ENCODE measurements at places on chromosomes 1 and 21.

GRCh38 chr1:51924455-51924854 is 45.9 kb upstream of the NRDC start:
- DNase-seq: no peak

GRCh38 chr1:171841931-171842761 is 848 bp downstream of the DNM3 start:
- no peak for DNase-seq

DNA sequence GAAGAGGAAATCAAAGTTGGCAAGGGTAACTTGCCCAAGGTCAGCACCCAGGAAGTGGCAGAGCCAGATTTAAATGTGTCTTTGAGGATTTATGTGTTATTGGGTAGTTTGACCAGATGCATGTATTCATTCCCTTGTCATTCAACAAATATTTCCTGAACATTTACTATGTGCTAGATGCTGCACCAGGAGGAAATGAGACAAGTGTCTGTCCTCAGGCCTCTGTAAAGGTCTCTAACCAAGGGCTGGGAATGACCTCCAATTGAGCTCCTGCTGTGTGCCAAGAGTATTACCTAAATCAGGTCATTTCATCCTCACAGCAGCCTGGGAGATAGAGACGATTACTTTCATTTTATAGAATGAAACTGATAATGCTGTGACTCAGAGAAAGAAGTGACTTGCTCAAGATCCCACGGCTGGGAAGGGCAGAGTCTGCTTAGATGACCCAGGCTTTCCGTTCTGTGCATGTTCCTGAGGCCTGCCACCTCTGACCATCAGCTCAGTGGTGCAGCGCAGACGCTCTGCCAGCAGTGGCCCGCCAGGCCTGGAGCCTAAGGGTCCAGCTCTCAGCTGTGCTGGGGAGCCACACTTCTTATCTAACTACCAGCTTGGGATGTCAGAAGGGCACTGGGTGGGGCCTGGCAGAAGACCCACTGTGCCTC is 3.5 kb upstream of the TTC22 start:
- no peak for DNase-seq

- DNase-seq: no peak
These were observed 77.6 kb downstream of the EPHB2 start for GRCh38 chr1:22788254-22788661.

GRCh38 chr1:6585081-6585722 is 5.4 kb downstream of the ZBTB48 start:
- peak; percentile 8 for DNase-seq

GRCh38 chr1:68313735-68314134 is 81.4 kb upstream of the WLS start:
- DNase-seq: no peak

DNA sequence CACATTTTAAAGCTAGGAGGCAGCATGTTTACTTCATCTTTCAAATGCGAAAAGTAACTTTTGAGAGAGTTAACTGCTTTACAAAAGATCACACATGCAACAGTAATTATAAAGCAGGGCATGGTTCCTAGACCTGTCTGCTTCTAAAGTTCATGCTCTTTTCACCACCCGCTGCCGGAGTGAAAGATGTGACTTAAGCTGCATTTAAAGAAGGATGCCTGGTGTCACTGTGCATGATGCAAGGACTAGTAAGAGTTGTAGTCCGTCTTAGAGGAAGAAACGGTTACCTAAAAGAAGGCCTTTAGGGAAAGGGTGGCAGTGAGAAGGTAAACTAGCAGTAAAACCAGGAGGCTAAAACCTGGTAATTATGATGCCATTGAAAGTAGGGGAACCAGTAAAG is 1689.1 kb downstream of the KCNT2 start:
- DNase-seq: no peak

GRCh38 chr1:185824106-185824505 is 89.9 kb downstream of the HMCN1 start:
- no peak for DNase-seq
